ENCODE measurements at places on chromosomes 12 and 14.

- no peak for DNase-seq
These were observed 217.4 kb upstream of the RTL1 start for GRCh38 chr14:101120641-101121507.

DNA sequence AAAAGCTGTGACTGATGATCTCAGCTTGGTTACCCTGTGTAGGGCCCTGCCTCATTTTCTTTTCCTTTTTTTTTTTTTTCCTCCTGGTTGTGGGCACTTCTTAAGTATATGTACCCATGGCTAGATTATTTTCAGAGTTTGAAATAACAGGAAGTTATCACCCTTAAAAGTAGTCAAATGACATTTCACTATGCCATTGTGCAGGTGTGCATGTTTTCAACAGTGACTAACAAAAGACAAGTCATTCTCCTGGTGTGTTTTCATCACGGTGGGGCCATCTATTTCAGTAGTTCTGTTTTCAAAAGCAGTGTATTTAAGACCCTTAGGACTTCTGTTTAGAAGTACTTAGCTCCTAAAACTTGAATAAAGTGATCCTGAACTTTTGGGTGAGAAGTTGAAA is 15.0 kb downstream of the GABARAPL1 start:
- no peak for DNase-seq

GRCh38 chr12:64218597-64218996 is 3.5 kb downstream of the KICS2 start:
- no peak for DNase-seq

- no peak for DNase-seq
These were observed 680.2 kb downstream of the VRK1 start for GRCh38 chr14:97477353-97477752.

- no peak for DNase-seq
These were observed 8.5 kb upstream of the PRKAB1 start for GRCh38 chr12:119659289-119659897.

DNA sequence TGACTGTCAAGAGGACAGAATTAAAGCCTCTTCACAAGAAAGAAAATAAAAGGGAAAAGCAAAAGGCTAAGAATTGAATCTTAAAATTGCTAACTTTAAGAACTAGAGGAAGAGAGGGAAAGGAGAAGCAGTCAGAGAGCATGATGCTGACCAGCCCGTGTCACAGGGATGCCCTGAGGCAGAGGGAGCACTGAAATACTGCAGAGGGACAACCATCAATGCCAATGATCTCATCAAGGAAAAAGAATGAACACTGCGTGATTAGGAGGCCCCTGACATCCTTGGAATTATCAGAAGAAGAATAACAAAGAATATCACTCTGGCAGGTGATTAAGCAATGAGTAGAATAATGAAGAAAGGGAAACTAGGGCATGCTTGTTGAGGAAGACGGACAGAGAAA is 252.2 kb upstream of the GRIP1 start:
- DNase-seq, result no peak

DNA sequence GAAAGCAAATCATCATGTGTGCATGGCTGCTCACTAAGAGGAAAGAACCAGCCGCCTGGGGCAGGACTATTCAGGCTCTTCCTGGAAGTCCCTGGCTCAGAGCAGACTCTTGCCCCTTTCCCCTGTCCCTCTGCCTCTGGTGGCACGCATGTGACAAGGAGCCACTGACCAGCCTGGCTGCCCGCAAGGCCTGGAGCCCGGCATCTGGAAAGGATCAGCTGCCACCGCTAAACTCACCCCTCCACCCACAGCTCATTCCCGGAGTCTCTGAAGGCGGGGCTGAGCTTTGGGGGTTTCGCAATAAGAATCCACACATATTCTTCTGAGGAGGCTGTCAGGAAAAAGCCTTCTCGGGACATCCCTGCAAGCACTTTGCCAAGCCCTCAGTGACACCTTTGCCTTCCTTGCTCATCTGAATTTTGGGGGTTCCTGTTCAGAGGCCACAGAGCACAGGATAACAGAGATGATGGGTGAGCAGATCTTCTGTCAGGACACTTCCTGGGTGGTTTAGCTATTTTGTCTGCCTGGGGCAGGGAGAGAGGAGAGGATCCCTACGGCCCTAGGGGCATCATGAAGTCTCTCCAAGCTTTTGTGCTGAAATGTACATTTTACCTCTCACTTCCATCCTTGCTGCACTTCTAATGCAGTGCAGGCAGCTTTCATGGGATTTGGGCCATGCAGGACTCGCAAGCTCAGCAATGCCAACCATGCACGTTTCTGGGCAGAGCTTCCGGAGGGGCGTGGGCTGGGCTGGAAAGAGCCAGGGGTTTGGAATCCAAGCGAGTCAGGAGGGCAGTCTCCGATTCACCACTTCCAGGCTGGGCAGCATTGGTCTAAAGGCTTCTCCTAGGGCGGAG is 124.8 kb upstream of the MAP1LC3B2 start:
- DNase-seq, result no peak

GRCh38 chr12:110760204-110760609 is 17.5 kb upstream of the PPP1CC start:
- DNase-seq, result no peak

DNA sequence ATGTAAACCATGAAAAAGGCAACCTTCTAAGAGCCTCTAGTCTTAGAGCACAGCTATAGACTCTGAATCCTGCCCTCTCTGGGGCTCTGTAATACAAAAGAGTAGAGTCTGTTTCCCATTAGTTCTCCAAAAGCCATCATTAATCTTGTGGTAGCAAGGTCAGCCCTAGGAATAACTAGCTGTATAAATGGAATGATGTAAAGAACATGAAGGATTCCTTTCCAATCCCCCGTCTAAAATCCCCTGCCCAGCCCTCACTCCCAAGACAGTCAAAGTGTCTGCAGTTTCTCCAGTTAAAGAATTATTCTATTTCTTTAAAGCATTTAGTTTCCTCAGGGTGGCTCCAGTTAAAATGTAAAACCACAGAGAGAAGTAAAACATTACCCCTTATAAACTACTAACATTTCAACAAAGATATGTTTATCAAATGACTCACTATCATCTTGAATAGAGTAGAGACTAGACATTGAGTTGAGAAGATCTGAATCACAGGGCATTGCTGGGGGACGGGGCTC is 104.2 kb downstream of the ST8SIA1 start:
- DNase-seq, result no peak

- no peak for DNase-seq
These were observed 568.3 kb downstream of the FSCB start for GRCh38 chr14:43938588-43939281.

DNA sequence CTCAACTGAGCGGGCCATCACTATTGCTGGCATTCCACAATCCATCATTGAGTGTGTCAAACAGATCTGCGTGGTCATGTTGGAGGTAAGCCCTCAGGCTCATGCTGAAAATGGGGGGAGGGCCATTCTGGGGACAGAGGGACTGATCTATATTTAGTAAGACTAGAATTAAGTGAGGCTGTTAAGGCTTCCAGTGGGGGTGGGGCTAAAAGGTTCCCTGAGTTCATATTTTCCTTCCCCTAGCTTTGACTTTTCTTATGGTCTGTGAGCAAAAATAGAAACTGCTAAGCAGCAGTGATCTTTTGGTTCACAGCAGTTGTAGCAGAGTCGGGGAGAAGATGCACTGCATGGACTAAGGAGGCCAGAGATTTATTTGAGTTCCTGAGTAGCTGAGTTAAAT is 9.2 kb downstream of the PCBP2 start:
- no peak for DNase-seq

DNA sequence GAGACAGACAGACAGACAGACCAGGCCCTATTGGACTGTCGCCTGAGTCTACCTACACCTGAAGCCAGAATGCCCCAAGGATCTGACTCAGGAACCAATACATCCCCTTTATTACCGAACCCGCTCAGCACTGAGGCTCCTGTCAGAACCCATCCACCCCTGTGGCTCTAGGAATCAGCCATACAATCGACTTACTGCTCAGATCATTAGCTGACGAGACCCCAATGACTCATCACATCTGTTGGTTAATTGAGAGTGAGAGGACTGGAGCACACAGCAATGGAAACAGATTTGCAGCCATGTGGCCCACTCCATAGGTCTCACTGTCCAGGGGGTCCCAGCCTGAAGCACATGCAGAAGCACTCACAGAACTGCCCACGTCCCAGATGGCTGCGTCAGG is 15.2 kb downstream of the ITPK1 start:
- DNase-seq, result no peak

- DNase-seq, result no peak
These were observed 9.8 kb downstream of the APPL2 start for GRCh38 chr12:105226219-105226618.

GRCh38 chr12:97397008-97397407 is 65.6 kb upstream of the RMST start:
- no peak for DNase-seq

- DNase-seq, result no peak
These were observed 55.1 kb upstream of the ARID2 start for GRCh38 chr12:45674181-45674977.

- DNase-seq, result no peak
These were observed 29.0 kb downstream of the CAPRIN2 start for GRCh38 chr12:30725739-30726138.

DNA sequence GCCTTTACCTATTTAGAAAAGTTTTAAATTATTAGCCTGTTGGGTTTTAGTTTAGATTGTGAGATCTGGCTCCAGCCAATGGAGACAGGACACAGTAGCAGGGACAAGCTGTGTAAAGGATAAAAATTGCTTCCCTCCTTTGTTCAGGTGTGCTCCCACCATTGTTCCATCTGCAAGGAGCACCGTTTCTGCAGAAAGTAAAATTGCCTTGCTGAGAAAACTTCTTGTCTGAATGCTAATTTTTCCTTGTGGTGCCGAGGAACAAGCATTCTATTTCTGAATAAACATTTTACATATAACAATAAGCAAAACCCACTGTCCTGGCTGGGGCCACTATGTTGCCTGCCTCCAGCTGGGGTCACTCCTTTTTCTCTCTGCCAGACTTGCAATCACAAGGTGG is 72.7 kb upstream of the ZFP36L1 start:
- no peak for DNase-seq

GRCh38 chr12:47762850-47763465 is 4.3 kb upstream of the RAPGEF3 start:
- DNase-seq, result no peak

GRCh38 chr12:118436986-118437385 is 60.6 kb downstream of the SUDS3 start:
- DNase-seq, result no peak

GRCh38 chr12:28327722-28328121 is 137.5 kb downstream of the CCDC91 start:
- DNase-seq, result no peak

DNA sequence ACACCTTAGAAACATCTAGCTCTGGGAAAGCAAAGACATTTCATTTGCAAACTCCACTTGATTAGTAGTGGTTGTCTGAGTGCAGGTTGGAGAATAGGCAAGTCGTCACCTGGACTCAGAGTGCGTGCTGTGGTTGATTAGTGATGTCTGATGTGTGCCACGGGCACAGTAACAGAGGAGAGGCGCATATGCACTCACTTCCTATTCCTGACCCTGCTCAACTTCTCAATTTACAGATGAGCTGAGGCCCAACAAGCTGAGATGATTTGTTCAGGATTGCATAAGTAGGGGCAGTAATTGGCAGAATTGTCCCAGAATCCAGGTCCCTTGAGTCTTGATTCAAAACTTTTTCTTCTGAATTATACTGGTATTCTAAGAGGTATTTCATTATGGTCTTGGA is 44.9 kb downstream of the ADCK1 start:
- DNase-seq, result no peak

DNA sequence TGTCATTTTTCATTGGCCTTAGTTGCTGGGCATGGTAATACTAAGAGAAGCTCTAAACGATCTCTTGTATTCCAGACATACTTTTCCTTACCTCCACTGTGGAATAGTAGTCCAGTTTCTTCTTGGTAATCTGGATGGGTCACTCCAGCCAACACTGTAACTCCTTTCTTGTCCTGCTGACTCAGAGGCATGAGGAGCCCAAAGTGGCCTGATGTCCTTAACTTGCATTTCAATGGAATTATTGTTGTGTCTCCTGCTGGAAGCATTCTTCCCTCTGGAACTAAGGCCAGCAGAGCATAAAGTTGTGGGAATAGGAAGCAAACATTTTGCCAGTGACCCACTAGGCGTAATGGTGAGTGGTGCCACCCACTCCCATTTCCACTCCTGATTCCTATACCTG is 33.1 kb downstream of the DAAM1 start:
- no peak for DNase-seq

DNA sequence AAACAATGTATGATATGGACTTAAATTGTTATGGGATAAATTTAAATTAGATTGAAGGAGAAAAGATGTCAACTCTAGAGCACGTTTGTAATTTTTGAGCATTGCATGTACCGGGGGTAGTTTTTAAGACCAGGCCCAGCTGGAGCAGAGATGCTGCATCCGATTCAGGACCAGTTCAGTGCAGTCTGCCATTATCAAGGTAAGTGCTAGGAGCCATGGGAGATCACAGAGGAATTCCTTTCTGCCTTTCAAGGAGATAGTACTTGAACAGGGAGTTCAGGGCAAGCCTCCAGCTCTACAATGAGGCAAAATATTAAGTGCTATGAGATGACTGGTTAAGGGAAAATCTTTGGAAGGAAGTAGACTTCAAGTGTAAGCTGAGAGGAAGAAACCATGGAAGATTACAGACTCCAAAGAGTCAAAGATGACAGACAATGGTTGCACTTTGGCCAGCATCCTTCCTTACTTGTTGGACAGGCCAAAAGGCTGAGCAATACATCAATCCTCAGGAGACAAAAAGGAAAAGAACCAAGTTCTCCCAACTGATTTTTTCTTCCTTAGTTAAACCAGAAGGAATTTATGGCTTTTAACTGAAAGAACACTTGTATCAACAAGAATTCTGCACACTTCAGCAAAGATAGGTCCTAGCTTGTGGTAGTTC is 113.2 kb upstream of the HIF1A start:
- no peak for DNase-seq

DNA sequence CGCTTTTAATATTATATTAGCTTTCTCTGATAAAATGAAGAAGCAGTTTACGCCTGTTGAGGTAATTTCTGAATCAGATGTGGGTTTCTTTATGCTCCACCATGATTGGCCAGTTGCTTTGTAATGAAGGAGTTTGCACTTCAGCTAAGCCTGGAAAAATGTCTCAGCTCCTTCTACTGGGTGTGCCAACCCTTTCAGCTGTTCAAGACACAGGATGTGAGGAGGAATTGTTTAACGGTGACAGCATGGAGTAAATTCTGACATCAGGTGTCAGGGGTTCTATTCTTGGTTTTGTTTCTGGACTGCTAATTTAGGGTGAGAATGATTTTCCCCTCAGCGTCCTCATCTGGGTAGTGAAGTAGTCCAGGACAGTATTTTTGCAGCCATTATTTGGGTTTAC is 43.5 kb downstream of the FLRT2 start:
- DNase-seq, result no peak
